Activated gamma-delta T cell treated with anti-CD3 and anti-CD28 coated beads, Interleukin-2, amount 50 U/mL, for 16 hours (primary cell): ENCODE measurements at places on chromosomes 6 and 20.
A peak's percentile ranks its signal among the peaks of the same experiment; 100 is the strongest.

GRCh38 chr20:4167261-4168021 is 152.1 kb upstream of the RNF24 start:
- DNase-seq = no peak

GRCh38 chr6:127457456-127458064 is 1.6 kb downstream of the KIAA0408 start:
- no peak for DNase-seq

DNA sequence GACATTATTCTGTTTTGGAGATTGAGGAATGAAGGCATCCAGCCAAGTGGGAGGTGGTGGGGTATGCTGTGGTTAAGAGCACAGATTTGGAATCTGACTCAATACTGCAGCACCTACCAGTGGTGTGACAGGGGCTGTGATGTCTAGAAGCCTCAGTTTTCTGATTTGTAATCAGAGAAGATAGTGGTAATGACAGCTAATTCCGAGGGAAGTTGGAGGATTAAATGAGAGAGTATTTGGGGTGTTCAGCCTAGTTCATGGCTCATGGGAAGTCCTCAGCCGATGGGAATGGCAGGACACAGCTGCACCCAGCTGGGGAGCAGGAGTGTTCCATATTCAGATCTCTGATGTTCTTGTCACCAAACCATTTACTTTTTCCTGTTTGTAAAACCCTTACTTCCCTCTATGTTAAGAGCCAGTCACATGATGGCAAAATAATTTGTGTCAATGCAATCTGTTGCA is 9.3 kb downstream of the SLC9A8 start:
- no peak for DNase-seq

- no peak for DNase-seq
Observed at GRCh38 chr6:90497411-90497810, 89.5 kb downstream of the MAP3K7 start.

GRCh38 chr6:156771047-156771446 is 6.1 kb upstream of the ARID1B start:
- no peak for DNase-seq

- DNase-seq = no peak
Observed at GRCh38 chr6:21188505-21189223, 404.9 kb upstream of the SOX4 start.

GRCh38 chr6:158480989-158481388 is 78.9 kb upstream of the TMEM181 start:
- DNase-seq = no peak

DNA sequence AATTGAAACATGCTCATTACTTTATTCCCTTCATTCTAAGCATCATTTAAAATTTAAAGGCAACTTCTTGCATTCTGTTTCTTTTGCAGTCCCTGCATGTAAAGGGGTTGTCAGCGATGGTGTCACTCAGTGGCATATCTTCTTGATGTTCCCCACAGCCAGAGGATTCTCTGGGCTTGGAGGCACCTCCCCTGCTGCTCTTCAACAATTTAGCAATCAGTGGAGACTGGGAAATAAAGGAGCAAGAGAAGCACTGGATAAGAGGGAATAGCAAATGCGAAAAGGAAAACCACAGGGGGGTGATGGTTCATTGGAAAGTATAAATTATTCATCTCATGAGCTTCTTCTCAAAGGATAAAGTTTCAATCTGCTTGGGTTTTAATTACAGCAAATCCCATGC is 30.7 kb upstream of the MC3R start:
- DNase-seq = no peak

DNA sequence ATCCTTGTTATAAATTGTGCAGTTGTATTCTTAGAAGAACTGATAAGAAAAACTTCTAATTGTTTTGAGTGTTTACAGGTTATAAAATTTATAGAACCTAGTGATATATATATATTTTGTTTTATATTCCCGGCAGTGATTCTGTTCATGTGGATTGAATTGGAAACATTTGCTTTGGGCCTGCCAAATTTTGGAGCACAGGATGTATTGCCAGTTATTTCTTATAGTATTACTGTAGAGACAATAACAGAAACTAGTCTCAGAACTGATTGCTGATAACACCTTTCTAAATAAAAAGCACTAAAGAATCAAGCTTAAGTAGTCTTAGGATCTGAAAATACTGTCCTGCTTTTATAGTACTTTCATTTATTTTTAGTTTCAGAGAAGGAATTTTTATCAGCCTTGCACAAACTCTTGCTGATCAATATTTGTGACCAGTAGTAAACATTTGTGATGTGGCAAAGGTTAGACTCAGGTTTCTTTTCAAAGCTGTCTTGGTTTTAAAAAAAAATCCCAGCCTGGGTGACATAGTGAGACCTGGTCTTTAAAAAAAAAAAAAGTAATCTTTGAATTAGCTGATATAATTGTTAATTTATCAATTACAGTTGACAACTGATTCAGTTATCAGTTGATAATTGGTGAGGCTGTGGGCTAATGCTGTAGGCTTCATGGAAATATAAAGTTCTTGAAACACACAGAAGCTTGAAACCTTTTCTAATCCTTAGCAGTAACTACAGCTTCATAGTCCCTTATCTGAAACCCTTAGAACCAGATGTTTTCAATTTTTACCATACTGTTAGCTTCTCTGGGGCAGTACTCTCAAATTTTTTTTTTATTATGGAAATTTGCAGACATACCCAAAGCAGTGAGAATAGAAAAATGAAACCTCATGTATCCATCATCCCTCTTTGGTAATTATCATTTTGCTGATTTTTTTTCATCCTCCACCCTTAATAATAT is 42.4 kb downstream of the RNGTT start:
- no peak for DNase-seq

DNA sequence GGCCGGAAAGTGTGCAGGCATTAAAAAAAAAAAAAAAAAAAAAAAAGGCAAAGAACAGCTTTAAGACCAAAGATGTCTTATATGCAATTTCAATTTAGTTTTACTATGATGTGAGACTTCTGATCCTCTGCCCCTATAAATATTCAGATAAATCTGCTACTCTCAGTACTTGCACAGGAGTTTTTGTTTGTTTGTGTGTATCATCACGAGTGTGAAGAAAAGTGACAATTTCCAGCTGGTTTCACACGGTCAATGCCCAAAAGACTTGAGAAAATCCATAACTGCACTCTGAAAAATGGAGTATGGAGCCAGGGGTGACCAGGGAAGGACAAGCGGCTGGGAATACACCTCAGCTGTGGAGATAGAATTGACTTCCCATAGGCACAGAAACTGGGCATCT is 757.7 kb downstream of the C6orf118 start:
- no peak for DNase-seq

GRCh38 chr6:106146852-106147351 is 60.8 kb downstream of the PRDM1 start:
- DNase-seq = no peak

DNA sequence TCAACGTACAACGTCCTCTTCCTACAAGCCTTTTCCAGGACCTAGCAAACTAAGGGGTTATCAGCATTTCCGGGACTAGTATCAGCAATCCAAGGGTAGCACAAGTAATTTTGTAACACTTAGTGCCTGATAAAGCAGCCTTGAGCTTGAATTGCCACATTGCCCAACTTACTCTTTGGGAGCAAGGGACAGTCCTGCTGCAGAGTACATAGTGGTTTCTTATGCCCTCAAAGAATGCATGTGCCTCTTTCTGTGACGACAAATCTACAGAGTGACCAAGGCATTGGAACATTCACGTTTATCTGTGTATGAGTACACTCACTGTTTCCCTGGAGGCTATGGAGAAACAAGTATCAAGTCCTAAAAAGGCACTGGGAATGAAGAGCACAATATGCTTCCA is 3.2 kb upstream of the ID4 start:
- DNase-seq = no peak

DNA sequence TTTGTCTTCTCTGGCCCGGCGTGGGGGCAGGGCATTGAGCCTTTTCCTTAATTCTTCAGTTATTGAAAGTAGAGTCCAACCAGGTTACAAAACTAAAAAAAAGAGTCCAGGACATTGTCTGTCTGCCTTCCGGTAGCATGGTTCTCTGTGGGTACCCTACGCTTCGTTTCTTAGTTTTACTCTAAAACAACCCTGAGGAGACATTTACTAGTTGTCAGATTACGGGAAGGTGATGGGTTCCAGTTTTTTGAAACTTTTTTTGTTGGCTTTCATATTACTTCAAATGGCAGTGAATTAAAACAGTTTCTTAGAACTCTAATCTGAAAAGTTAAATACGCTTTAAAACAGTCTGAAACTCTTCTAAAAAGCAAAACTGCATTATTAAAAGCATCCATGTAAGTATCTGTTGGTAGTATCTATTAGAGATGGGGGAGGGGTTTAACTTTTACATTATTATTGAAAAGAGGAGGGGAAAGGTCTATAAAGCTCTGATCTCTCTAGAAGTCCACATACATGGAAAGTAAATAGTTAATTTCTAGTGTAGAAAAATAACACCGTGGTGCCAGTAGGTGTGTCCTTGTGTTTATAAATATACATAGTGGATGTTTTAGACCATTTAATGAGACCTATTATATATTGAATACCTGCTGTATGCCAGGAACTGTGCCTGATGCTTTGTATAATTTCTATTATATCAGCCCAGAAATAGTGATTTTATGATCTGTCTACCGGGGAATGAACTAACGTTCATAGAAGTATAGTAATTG is 2.2 kb downstream of the BICRAL start:
- no peak for DNase-seq

DNA sequence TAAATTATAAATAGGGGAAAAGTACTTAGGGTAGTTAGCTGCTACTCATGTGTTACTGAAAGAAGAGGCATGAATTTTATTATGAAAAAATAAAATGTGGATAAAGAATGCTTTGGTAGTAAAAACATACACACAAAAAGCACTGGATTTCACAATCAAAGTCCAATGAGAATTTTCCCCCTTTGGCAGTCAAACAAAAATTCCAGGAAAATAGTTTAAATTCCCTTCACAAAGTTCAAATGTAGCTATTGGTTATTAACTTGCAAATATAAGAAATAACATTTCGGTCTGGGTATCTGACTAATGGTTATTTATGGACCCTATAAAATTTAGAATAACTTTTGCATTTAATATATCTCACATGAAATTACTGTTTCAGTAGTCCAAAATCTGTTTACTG is 210.4 kb downstream of the FOXC1 start:
- DNase-seq = no peak

DNA sequence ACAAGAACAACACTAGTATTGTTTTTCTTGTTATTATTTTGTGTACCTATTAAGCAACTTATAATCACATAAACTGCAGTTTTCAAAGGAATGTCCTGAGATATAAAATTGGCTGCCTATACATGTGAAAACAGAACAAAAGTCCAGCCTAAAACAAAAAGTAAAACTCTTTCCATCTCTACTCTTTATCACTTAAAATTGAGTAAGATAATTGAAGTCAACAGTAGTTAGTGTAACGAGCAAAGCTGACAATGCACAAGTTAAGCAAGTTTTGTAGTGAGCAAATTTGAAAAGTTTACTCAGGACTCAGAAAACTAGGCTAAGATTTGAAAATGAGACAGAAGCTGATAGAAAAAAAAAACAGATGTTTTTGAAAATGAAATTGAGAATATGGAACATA is 941.4 kb upstream of the MAN1A1 start:
- DNase-seq = no peak

- DNase-seq = no peak
Observed at GRCh38 chr20:57474816-57475215, 50.1 kb downstream of the CTCFL start.

GRCh38 chr20:51563486-51564332 is 21.2 kb upstream of the NFATC2 start:
- no peak for DNase-seq

GRCh38 chr6:129671442-129672340 is 38.3 kb downstream of the ARHGAP18 start:
- peak; percentile 45 for DNase-seq

DNA sequence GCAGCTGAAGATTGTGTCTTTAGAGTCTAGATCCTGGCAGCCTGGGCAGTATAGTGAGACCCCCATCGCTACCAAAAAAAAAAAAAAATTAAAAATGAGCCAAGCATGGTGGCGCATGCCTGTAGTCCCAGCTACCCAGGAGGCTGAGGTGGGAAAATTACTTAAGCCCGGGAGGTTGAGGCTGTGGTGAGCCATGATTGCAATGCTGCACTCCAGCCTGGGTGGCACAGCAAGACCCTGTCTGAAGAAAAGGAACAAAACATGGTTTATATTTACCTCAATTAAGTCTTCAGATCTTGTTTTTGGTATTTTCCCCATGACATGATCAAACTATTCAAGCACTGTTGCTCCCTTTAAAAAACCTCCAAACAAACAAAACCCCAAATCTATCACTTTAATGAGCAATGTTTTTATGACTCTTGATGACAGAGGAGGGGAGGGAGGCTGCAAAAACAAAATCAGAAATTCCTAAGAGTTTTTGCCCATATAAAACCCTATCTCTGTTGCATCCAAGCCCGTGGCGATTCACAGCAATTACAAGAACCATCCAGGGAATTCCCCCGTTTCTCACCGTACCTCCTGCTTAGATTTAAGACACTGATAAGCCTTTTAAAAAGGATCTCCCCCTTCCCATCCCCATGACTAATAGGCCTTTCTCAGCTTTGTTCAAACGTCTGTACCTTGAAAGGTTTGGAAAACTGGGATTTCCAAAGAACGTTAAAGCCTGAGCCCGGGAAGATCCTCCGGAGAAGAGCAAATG is 259.9 kb downstream of the BMP7 start:
- no peak for DNase-seq

GRCh38 chr20:54219751-54220426 is 12.0 kb downstream of the PFDN4 start:
- DNase-seq = no peak

GRCh38 chr20:6654513-6655252 is 112.8 kb upstream of the BMP2 start:
- no peak for DNase-seq

GRCh38 chr6:20719980-20720379 is 185.7 kb downstream of the CDKAL1 start:
- no peak for DNase-seq

DNA sequence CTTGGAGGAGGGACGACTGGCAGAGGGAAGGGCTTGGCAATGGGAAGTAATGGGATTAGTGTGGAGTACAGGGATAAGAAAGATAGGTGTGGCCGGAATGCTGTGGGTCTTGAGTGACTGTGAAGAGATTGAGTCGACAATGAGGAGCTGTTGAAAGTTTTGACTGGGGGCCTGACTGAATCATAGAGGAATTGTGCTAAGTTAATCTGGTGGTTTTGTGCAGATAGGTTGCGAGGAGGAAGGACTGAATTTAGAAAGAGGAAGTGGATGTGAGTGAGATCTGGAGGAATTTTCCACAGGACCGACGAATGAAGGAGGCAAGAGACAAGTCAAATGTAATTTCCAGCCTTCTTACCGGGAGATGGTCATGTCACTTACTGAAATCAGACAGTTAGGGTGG is 143.9 kb upstream of the RALGAPA2 start:
- no peak for DNase-seq

- no peak for DNase-seq
Observed at GRCh38 chr6:107712237-107712664, 111.9 kb downstream of the SCML4 start.

DNA sequence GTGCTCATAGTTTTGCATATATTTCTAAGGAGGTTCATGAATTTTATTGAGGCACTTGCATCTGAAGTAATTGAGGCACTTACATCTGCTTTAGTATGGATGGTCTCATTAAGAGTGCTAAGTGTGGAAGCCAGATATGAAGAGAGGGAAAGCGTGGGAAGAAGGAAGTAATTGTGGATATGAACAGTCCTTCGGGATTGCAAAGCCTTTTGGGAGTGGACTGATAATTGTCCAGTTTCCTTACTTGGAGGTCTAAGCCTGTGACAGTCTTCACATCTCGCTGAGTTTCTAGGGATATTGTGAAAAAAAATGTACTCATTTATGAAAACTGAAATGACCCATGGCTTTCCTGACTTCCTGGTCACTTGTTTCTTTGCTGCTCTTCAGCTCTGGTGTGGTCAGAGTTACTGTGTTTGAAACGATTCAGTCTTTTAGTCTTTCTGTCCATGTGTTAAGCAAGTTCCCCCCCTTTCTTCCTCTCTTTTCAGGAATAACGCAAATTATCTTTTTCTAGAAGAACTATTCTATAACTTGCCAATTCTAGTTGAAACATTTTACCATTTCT is 137.3 kb downstream of the ZFAND3 start:
- DNase-seq = no peak
